Breast epithelium (tissue), 4 donors: ENCODE measurements at places on chromosomes 4 and X. TPM values are rescaled to one million over a fixed set of nuclear protein-coding genes. Genes with fewer than 3 reads are reported as not detected.

The SATL1 gene
- 0.15 TPM for total RNA-seq

DNA sequence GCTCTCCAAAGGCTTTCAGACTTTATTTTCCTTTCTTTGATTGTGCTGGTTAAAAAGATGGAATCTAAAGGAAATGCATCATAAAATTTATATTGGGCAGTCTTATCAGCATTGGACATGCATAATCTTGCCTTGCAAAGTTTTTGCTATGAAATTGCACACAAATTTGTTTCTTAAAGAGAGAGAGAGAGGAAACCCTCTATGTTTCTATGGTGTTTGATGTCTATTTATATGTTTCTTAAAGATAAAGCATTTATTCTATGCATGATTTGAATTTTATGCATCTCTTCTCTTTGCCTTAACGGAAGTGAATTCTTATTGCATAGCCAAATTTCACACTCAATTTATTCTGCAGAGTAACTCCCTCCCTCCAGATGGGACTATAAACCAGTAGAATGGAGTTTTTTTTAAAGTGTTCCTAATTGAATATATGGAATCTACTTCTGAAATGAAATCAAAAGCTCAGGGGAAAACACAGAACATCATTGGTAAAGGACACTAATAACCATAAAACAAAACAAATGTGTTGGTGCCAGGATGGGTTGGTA lies 83.5 kb upstream of the PPARGC1A start:
- no peak for DNase-seq

The LDB2 gene
- total RNA-seq, result 36.5 TPM

The ERVMER34-1 gene
- 2.8 TPM for total RNA-seq

DNA sequence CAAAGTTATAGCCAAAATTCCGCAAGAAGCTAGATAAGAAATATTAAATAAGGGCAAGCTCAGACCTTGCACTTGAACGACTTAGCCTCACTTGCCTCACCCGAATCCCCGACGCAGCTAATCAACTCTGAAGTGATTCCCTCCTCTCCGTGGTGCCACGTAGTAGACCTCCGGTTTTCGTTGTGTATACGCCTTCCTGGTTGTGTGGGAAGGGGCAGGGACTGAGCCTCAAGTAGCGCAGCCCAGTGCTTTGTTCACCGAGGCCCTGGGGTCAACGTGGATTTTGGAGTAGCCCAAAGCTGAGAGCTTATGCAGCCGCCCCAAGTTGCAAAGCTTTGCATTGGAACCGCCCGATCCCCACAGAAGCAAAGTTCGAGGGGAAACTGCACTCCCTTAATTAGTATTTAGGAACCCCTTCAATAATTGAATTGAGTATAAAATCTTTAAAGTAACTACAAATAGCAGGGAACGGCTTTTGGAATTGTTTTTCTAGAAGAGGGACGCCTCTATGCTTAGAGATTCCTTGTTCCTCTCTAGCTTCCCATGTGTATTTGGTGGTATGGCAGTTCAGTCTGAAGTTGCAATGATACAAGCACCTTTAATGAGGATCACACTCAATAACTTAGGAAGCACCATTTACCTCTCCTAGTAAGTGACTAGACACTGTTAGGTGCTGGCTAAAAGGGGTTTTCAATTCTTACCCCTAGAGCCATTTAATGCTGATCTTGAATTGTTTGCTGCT lies 55.7 kb downstream of the LINC00632 start:
- no peak for DNase-seq

- no peak for DNase-seq
Measured at GRCh38 chr4:40845154-40845835, 95.5 kb downstream of the NSUN7 start.

- DNase-seq, result no peak
Measured at GRCh38 chr4:95415346-95415771, 133.4 kb downstream of the UNC5C start.

The ANTXR2 gene
- total RNA-seq, result 77.4 TPM

GRCh38 chr4:125111323-125111722 lies 203.4 kb upstream of the FAT4 start:
- DNase-seq, result no peak

- DNase-seq, result peak; percentile 56
Measured at GRCh38 chrX:71095981-71096759, 519 bp downstream of the FOXO4 start.

GRCh38 chr4:141543706-141544105 lies 92.7 kb upstream of the IL15 start:
- no peak for DNase-seq

GRCh38 chrX:13266641-13267345 lies 53.1 kb downstream of the ATXN3L start:
- DNase-seq, result no peak

- DNase-seq, result no peak
Measured at GRCh38 chr4:142532054-142532453, 314.0 kb downstream of the INPP4B start.

The PHKA2 gene
- 25.6 TPM for total RNA-seq

The XAGE2 gene
- total RNA-seq, result not detected

DNA sequence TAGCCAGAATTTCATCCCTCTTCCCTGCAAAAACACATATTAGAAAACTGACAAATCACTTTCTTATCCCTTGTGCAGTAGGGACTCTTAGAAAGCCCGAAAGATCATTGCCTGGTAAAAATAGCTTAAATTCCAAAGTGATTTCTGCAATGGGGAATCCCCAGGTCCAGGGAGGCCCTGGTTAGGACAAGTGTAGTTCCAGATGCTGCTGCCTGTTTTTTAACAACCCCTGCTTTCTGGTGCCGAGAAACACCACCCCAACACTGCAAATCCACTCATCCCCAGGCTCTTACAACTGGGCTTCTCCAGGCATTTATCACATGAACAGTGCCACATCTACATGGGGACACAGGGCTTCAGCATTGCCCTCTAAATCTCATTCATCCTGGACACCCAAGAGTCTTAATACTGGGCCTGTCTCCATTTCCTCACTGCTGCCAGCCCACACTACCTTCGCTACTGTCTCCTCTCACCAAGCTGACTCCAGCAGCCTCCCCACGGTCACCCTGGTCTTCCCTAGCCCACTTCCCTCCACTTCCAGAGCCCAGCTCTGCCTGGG lies 112.2 kb upstream of the PSAPL1 start:
- DNase-seq, result no peak

DNA sequence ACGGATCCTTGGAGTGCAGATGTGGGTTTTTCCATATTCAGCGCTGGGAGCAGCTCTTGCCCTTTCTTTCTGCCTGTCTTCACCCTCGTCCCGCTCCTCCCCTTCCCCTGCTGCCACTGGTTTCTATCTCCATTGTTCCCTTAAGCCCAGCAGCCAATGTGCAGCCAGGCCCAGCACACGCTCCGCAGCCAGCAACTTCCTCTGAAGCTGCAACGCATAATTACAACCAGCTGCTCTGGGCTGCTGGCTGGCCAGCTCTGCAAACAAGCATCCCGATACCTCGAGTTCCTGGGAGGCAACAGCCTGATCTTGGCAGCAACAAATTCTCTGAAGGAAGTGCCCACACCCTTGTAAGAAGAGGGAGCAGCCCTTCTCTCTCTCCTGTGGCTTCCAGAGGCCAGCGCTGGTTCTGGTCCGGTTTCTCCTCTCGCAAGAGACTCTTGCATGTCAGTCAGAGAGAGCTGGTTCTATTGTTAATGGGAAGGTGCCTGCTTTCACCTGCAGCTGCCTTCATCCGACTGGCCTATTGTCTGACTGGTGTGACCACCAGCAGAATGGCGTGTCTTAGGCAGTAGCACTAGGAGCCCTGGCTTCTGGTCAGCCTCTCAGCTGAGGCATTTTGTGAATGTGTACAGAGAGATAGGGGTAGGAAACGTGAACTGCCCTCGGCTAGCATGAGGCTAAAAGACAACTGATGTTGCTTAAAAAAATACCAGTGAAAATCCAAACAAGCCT lies 83.8 kb upstream of the MAML3 start:
- peak; percentile 54 for DNase-seq

The NDST3 gene
- not detected for total RNA-seq

The PCDH11X gene
- total RNA-seq, result 1.3 TPM

GRCh38 chr4:149296503-149296902 lies 519.1 kb downstream of the IQCM start:
- no peak for DNase-seq

DNA sequence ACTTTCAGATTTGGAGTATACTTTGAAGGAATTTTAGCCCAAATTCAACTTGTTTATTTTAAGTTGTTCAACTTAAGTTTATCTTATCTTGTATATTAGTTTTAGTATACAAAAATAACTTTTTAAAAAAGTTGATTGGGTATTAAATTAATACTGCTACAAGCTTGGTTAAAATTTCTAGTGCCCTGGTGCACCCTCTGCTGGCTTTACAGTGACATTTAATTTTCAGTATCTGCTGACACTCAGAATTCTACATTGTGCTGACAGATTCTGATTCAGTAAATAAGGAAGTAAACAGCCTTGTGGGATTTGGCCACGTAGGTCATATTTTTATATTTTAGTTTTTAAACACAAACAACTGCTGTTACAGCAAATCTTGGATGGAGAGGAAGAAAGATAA lies 2.9 kb downstream of the EDA start:
- no peak for DNase-seq

The GLRB gene
- 19.0 TPM for total RNA-seq

DNA sequence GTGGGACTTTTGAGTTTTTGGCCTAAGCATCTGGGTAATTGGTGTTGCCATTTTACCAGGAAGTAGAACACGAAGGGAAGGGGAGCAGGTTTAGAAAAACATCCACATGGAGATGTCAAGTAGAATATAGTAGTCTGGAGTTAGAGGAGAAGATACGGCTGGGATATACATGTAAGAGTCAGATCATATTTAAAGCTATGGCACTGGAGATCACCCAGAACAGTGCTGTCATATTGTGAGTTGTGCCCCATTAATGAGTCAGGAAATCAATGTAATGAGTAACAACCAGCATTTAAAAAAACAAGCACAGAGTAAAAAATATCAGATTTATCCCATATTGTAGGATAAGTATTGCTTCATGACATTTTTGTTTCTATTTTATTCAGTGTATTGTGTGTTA lies 4.2 kb downstream of the GSTCD start:
- no peak for DNase-seq

DNA sequence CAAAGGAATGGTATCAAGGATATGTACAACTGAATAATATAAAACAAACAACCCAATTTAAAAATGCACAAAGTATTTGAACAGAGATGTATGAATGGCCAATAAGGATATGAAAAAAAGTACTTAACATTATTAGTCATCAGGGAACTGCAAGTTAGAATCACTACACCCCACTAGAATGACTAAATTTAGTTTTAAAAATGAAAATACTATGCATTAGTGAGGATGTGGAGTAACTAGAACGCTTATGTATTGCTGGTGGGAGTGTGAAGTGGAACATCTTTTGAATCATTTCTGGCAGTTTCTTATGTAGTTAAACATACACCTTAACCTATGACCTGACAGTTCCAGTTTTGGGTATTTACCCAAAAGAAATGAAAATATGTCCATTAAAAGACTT lies 13.0 kb upstream of the SLC16A2 start:
- no peak for DNase-seq

The TKTL2 gene
- total RNA-seq, result not detected

DNA sequence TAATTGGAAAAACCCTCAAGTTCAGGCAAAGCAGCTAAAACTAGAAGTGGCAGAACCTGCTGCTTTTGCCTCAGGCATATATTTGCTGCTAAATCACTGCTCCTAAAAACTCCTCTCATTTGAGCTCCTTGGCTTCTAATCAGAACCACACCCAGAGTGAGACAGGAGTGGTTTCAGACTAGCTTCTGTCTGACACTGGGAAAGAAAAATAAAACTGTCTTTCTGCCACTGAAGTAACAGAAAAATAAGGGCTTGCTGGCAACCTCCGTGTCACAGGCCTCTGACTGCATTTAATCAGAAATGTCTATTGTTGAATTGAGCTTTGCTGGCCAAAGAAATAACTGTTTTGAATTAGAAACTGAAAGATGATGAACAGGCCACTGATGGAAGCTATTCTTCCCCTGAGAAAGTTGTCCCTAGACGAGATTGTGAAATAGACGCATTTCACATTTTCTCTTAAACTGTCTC lies 52.1 kb upstream of the RAP2C start:
- DNase-seq, result no peak

- DNase-seq, result no peak
Measured at GRCh38 chr4:103067841-103068547, 8.6 kb downstream of the SLC9B2 start.

DNA sequence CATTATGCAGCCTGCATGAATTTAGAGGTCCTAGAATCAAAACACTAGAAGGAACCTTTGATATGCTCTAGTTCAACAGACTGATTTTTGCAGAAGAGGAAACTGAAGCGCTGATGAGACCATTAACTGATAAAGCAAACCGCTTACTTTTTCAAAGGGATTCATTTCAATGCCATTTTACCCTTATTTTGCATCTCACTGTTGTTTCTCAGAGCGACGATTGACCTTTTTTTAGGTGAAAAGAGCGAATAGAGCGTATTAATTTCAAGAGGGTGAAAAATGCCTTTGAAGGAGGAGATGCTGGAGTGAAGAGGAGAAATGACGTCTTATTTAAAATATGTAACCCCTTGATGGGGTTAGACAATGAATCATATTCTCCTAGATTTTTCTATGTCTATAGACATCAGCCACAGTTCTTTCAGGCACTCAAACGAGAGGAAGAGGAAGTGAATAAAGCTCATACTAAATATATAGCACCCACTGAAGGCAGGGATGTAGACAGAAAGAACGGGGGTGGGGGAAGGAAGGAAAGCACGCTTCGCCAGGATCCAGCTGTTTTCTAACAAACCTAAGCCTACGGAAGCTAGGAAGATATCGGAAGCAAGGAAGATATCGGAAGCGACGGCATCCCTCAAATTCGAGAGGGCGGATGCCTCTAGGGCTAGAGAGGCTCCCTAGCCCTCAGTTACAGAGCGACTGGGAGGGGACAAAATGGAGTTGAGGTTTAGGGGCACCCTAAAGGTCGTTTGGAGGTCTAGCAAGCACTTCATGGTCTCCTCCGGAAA lies 848 bp downstream of the ACSL4 start:
- DNase-seq, result no peak

DNA sequence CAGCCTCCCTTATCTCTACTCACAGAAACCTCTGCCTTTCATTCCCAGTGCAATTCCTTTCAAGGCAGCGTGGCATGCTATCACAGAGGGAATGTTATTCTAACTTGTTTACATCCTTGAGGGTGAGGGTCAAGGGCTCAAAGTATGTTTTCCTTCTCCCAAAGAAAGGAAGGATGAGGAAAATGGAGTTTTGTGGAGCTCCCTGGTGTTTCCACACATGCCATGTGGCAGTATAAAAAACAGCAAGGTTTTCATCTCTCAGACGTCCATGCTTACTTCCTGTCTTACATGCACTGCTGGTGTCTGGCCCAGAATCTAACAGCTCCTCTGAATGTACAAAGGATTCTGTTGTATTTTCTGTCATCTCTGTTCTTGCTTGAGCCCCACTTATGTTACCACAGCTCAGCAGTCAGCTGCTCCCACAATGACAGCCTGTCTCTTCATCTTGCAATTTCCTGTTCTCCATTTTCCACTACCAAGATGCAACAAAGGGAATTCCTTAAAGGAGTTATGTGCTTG lies 128.0 kb downstream of the SNCA start:
- DNase-seq, result no peak

DNA sequence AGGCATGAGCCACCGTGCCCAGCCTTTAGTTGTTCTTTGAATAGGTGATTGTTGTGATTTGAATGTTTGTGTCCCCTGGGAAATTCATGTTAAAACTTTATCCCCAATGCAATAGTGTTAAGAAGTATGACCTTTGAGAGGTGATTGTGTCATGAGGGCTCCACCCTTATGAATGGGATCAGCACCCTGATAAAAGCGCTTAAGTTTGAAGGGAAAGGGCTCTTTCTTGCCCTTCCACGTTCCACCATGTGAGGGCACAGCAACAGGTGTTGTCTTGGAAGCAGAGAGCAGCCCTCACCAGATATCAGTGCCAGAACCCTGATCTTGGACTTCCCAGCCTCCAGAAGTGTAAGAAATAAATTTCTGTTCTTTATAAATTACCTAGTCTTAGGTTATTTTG lies 33.7 kb upstream of the RP2 start:
- no peak for DNase-seq
